Left lung (tissue), 14 donors: ENCODE measurements at places on chromosomes 4 and X. TPM values are rescaled to one million over a fixed set of nuclear protein-coding genes. Genes with fewer than 3 reads are reported as not detected.

Gene BCLAF3
- 11.1 TPM for total RNA-seq

DNA sequence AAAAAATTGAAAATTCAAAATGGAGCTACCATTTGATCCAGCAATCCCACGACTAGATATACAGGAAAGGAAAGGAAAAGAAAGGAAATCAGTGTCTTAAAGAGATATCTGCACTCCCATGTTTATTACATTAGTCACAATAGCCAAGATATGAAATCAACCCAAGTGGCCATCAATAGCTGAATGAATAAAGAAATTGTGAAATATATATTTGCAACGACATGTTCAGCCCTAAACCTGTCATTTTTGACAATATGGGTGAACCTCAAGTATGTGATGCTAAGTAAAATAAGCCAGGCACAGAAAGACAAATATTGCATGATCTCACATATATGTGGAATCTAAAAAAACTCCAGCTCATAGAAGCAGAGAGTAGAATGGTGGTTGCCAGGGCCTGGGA lies 155.1 kb downstream of the ANXA5 start:
- no peak for DNase-seq

DNA sequence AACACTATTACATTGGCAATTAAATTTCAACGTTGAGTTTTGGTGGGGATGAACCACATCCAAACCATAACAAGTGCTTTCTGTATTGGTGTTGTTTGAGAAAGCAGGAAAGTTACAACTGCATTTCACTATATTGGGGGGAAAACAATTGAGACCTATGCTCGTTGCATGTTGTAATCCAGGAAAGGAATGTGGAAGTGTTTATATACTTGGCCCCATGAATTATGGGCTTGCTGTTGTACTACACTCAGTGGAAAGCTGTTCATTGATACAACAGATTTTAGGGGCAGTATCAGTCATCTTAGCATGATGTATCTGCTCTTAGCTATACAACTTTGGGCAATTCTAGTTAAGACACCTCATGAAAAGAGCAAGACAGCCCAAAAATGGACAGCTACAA lies 52.4 kb downstream of the KLHL5 start:
- no peak for DNase-seq

Gene ATOH1
- total RNA-seq, result not detected

- no peak for DNase-seq
These were observed 125.3 kb upstream of the GABRG1 start for GRCh38 chr4:46249106-46249505.

DNA sequence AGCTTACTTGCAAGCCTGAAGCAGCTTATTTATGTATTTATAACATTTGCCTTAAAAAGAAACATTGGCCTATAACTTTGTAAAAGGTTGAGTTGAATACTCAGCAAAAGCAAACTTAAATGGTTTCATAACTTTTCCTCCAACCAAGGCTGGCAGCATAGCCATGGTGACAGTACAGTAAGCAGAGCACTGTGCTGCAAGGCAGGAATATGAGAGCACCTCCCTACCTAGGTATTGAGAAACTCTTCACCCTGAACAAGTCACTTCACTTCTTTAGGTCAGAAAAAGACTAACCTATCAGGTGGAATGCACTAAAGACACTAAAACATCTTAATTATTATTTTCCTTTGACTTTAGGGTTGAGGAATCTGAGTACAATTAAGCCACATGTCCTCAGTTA lies 63.9 kb upstream of the GYPA start:
- DNase-seq, result no peak

Gene ODAPH
- total RNA-seq, result not detected

DNA sequence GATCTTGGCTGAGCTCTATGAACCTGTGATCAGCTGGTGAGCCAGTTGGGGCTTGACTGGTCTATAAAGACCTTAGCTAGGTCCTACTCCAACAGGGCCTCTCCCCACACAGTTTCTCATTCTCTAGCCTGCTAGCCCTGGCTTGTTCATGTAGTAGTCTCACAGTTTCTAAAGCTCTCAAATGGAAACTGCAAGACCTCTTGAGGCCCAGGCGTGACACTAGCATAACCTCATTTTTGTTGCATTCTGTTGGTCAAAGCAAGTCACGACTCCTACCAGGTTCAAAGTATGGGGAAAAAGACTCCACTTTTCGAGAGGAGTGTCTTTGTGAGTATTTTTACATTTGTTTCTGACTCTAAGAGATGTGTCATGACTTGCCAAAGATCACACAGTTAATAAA lies 50.9 kb downstream of the CEP44 start:
- no peak for DNase-seq

Gene PNMA5
- total RNA-seq, result not detected

DNA sequence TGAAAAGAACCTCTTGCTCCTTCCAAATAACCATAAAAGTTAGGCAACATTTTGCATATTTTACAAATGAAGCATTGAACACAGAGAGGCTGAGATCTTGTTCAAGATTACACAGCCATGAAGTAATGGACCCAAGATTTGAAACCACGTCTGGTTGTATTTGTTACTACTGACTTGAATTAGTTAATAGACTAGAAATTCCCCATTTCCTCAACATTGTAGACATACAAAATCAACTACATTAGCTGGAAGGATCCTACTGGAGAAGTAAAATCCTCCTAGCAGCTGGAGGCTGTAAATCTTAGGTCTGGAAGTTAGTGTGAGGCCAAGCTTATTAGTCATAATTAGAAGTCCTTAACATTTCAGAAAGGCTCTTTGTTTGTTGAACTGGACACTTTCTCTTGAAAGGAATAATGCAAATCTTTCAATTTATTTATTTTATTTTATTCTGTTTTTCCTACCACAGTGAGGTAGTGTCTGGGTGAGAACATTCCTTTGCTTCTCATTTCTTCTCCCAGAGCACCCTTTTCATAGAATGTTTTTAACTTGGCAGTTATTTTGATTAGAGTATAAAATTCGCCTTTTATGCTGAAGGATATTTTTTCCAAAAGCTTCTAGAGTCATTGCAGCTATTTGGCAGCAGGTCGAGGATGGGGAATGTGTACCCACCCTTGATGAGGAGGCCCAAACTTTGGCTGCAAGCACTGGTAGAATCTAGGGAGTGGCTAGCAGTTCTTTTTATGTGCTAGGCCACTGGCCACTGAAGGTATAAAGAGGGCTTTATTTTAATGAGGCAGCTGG lies 62.0 kb upstream of the CLNK start:
- no peak for DNase-seq

DNA sequence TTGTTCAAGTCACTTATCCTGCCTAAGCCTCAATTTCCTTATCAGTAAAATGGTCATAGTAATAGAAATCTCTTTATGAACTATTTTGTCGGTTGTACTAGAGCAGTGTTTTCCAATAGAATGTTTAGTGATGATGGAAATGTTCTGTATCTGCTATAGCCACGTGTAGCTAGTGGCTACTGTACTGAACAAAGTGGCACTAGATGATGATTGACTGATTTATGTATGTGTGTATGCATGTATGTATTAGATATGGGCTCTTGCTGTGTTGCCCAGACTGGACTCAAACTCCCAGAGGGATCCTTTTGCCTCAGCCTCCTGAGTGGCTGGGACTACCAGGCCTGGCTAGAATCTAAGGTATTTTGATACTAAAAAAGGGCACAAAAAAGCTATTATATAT lies 24.7 kb upstream of the SLC9B1 start:
- no peak for DNase-seq

DNA sequence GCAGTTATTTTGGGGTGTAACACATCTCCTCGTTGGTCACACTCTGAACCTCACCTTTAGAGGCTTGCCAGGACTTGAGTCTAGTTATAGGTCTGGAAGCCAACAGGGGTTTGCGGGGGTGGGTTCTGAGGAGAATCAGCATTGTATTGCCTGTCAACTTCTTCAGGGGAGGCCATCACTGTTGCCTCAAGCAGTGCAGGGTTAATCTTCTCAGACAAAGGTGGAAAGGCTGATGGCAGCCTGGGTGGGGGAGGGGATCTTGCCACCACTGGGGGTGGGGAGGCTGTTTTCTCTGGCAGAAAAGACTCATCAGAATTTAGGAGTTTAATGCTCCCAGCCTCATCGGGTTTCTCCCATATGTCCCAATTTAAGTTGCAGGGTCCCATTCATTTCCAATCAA lies 387.8 kb downstream of the PRR32 start:
- DNase-seq, result no peak

- DNase-seq, result no peak
These were observed 30.3 kb downstream of the APBB2 start for GRCh38 chr4:41184009-41184408.

GRCh38 chrX:28039258-28039657 lies 58.0 kb upstream of the DCAF8L1 start:
- no peak for DNase-seq

DNA sequence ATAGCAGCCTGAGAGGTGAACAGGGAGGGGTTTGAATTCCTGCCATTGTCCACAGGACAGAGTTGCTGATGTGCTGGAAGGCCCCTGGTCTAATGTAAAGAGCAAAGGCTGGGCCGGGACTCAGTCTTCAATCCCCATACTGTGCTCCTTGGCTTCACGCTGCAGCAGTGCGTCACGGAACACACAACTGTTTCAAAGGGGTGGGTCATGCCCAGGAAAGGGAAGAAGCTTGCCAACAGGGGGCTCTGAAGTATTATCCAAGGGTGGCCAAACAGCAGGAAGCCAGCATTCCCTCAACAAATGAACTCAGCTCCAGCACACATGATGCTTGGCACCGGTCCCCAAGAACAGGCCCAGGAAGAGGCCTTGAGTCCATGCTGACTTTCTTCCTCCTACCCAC lies 122.5 kb downstream of the NFKB1 start:
- DNase-seq, result no peak

Gene IL15
- 6.4 TPM for total RNA-seq

Gene RPS6KA6
- 1.9 TPM for total RNA-seq

DNA sequence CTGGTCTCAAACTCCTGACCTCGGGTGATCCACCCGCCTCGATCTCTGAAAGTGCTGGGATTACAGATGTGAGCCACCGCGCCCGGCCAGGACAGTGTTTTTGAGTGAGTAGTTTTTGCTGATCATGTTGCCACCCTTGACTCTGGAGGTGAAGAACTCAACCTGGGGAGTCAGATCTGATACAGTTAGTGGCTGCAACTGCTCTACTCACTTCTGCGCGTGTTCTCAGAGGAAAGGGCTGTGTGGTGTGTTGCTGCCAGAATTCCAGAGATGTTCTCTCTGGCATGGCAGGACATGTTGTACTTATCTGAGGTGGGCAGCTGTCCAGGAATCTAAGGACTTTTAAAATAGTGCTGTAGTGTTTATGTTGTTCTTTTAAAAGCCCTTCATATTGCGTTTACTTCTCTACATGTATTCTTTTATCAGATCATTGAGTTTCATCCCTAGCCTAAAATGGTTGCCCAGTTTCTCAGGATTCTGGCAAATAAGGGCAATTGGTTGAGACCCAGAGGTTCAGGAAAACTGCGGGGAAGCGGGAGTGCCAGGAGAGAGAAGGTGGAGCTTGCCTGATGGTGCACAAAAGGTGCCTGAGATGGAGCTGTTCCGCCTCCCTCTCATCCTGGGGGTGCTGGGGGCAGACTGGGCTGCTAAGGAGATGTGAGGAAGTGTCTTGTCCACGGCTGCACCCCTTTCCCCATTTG lies 97.7 kb downstream of the ARHGAP10 start:
- no peak for DNase-seq

Gene ZDHHC15
- total RNA-seq, result 1.7 TPM

Gene CYLC1
- total RNA-seq, result not detected

DNA sequence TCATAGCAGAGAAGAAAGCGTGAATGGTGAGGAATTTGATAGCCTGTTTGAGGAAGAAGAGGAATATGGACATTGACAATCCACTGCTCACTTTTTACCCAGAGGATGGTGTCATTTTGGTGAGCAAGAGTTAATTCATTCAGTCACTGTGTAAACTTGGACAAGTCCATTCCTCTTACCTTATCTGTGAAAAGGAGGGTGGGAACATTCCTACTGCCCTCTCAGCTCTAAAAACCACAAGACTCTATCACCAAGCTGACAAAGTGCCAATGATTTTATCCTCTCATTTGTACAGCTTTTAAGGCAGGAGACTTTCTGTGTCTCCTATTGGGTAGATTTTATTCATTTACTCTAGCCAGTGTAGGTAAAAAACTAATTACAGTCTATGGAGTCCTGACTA lies 103.8 kb downstream of the LUZP4 start:
- DNase-seq, result no peak

DNA sequence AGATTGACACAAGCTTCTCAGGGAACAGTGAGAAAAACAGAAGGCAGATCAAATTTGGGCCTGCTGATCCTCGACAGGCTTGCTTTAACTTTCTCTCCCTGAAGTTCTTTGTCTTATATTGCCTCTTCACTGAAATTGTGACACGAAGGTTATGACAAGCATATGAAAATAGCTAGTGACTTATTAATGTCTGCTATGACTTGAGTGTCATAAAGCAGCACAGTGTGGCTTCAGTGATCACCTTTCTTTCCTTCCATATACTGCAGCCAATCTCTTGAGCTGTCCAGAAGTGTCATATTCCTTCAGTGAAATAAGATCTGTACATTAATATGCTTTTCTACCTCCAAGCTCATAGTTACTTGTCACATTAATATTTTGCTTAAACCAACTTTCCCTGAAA lies 870.2 kb downstream of the C4orf33 start:
- DNase-seq, result no peak
